CD8-positive, alpha-beta memory T cell (primary cell): ENCODE measurements at places on chromosomes 2 and 18. TPM values are rescaled to one million over a fixed set of nuclear protein-coding genes. Genes with fewer than 3 reads are reported as not detected.
A peak's percentile ranks its signal among the peaks of the same experiment; 100 is the strongest.

Gene VSNL1
- total RNA-seq, result not detected

Gene DYNAP
- total RNA-seq, result not detected

Gene TMX3
- total RNA-seq, result 46.6 TPM

DNA sequence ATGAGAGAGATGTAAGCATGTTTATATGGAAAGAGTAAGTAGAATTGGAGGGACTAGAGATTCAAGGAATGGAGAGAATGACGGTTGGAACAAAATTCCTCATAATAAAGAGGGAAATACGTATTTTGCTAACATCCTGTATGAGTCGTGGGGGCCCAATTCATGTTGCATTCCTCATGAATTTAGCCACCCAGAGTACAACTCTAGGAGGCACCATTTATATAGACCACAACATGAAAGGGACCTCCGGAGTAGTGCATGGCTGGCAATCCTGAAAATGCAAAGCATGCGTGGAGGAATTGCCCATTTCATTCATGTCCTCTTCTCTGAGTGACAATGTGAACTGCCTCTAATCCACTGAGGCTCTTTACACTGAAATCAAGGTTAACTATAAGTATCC, 168.2 kb downstream of the ZEB2 start:
- no peak for DNase-seq

Gene ANKRD53
- not detected for total RNA-seq

Gene IL1B
- total RNA-seq, result not detected

Gene DNER
- not detected for total RNA-seq

GRCh38 chr2:64840426-64840881, 148.7 kb upstream of the SLC1A4 start:
- DNase-seq, result no peak

- DNase-seq, result no peak
Measured at GRCh38 chr2:216865658-216866057, 5.8 kb upstream of the TNP1 start.

DNA sequence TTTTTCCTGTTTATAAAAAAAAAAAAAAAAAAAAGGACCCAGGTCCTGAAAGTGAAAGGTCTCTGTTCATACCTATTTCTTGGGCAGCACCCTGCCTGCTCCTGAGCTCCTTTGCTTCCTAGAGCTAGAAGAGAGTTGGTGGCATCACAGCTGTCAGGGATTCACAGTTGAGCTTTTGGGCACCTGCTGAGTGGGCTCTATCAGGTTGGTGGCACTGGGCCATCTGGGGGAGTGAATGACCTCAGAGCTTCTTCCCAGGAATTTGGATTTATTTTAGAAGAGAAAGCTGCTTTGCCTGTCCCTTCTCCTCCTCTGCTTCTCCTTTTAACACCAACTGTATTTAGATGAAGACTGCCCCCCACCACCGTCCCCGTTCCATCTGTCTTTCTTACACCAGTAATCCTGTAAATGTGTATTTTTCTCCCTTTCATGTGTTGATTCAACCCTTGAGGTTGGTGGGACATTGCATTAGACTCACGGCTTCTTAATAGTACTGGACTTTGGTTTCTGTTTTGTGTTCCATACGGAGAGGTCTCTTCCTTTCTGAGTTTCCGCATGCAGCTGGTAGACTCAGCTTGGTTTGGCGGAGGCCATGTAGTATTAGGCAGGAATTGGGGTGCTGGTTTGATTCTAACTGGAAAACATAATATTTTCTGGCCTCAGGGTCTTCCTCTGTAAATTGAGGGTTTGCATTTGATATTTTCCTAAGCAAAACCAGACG, 7.6 kb upstream of the MGAT5 start:
- DNase-seq, result no peak

DNA sequence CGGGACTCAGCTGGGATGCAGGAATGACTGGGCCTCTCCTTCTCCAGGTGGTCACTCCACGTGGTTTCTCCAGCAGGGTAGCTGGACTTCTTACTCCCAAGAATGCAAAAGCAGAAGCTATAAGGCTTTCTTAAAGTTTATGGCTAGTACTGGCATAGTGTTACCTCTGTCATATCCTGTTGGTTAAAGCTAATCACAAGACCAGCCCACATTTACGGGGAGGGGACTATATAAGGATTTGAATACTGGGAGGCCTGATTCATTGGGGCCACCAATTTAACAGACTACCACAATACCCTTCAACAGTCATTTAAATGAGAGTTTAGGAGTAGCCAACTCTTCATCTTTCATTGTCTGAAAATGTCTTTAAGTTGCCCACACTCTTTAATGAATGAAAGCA, 94.4 kb upstream of the TSPYL6 start:
- no peak for DNase-seq

DNA sequence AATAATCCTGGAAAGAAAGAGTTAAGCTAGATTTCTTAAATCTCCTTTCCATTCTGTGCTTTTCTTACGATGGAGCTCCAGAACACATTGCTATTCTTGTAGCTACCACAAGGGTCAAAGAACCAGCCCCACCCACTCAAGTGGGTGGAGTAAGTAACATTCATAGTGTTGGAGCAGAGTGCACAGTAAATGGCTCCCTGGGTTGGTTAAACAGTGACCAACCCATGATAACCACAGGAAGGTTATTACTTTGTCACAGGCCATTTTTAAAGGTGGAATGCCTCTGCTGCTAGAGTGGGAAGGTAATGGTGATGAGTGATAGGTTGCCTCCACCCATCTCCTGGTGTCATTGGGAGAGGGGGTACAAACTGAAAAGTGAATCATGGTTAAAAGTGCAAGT, 13.9 kb downstream of the ARPC2 start:
- DNase-seq, result peak; percentile 38

Gene FTCDNL1
- 3.8 TPM for total RNA-seq

Gene CNGA3
- total RNA-seq, result not detected

DNA sequence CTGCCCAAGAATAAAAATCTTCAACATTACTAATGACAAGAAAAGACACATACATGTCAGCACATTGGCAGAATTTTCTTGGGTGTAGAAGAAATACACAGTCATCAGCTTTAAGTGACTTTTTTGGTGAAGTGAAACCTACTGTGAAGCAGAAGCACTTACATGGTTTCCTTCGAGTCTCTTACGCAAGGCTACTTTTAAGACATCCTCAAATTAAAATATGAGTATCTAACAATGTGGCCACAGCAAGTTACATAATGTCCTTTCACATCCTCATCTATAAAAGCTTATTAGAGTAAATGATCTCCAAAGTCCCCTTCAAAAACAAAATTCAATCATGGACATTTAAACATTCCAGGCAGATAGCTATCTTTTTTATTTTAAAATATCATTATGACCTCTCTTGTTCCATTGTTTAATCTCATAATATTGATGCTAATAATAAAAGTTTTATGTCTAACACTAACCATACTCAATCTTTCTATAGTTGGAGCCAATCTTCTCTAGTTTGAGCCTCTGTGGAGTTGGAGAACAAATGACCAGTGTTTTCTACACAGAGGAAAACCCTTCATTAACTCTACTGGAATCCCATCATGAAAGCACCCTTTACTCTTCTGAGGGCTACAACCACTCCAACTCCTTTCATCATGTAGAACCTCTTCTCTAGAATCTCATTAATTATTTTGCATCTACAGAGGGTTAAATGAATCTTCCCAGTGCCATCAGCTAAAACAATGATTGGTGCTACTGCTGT, 182.2 kb upstream of the ZFP36L2 start:
- no peak for DNase-seq

Gene FAM237A
- not detected for total RNA-seq

GRCh38 chr2:200258881-200259576, 47.5 kb upstream of the SPATS2L start:
- no peak for DNase-seq

DNA sequence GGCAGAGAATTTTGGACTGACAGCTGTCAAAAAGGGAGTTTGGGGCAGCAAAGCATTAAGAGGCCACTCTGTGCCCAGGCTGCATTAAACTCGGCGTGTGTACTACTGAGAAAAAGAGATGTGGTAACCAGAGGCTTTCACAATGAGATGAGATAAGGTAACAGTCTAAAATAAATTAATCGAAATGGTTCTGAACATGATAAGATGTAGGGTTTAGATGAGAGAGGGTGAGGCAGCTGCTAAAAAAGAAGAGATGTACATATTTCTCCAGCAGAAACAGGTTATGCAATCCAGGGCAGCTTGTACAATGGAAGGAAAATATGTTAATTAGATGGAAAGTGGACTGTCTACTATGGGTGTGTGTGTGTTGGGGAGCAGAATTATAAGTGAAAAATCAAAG, 39.2 kb upstream of the ACTR3 start:
- DNase-seq, result no peak

- DNase-seq, result no peak
Measured at GRCh38 chr2:121907928-121908327, 152.5 kb downstream of the TSN start.

DNA sequence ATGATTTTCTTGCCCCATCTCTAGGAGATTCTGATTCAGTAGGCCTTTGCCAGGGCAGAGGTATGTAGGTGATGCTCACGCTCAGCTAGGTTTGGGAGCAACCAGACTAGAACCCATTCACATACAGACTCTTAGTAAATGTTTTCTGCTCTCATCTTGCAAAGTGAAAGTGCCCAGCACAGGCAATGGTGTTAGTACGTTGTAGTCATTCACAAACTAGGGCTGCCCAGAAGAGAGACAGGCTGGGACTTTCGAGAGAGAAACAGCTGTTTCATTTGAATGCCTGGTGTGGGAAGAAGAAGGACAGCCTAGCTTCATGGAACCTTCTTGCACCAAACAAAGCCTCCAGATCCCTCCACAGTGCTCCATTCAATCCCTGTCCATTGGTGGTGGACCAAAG, 19.4 kb downstream of the DDX18 start:
- no peak for DNase-seq

DNA sequence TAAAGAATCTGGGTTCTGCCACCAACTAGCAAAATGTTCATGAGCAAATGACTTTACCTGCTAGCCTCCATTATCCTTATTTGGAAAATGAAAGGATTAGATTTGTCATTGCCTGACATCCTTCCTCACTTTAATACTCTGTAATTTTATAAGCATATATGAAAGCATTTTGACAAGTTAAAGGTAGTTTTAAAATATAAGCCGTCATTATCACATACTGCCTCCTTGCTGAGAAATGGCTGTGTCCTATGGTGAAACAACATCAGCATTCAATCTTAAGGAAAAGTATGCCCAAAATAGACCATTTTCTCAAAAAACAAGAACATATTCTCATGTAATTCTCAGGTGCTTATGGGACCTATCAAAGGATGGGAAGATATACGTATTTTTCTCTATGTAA, 461.2 kb downstream of the SUCLG1 start:
- DNase-seq, result no peak

Gene ACMSD
- not detected for total RNA-seq

Gene CD28
- total RNA-seq, result 64.1 TPM

DNA sequence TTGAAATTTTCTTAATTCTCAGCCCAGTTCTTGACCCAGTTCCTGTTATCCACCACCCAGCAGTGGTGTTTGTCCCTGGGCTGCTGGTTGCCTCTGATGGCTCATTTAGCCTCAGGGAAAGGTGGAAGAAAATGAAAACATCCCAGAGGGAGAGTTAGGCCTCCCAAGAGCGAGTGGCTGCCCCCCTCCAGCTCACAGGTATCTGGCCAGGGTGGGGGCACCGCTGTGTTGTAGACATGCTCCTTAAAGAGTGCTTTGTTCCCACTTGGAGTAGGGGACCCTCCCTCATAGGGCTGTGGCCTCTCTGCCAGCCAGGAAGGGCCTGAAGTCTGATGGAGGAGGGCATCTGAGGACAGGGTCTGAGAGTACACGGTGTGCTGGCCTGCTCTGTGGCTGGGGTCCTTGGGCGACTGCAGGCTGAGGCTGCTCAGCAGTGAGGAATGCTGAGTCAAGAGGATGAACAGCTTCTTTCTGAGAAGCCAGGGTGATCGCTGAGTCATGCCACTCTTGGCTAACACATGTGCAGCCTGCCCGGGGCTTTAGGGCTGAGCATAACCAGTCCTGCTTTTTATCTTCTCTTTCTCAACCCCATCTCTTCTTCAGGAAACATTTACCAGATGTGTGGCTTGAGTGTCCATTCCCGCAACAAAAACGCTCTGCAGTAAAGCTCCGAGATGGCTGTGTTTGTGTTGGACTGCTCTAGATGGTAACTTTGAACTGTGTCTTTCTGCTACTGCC, 72.3 kb downstream of the IL1R2 start:
- DNase-seq, result no peak

DNA sequence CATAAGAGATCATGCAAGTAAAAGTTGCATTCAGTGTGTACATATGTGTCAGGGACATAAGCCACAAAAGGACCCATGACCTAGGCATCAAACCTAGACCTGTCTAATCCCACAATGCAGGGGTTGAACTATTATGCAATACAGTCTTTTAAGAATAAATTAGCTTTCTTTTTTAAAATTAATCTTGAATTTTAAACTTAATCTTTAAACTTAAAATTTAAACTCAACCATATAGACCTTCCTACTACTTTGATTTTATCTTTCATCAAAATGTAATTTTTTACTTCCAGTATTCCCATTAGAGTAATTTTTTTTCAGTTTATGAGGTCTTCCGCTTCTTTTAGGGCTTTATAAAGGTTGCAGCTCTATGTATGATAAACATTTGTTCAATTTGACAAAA, 702.9 kb downstream of the SUCLG1 start:
- DNase-seq, result no peak

Gene ELOA2
- total RNA-seq, result not detected

- no peak for DNase-seq
Measured at GRCh38 chr2:190466819-190467446, 58.8 kb downstream of the MFSD6 start.

DNA sequence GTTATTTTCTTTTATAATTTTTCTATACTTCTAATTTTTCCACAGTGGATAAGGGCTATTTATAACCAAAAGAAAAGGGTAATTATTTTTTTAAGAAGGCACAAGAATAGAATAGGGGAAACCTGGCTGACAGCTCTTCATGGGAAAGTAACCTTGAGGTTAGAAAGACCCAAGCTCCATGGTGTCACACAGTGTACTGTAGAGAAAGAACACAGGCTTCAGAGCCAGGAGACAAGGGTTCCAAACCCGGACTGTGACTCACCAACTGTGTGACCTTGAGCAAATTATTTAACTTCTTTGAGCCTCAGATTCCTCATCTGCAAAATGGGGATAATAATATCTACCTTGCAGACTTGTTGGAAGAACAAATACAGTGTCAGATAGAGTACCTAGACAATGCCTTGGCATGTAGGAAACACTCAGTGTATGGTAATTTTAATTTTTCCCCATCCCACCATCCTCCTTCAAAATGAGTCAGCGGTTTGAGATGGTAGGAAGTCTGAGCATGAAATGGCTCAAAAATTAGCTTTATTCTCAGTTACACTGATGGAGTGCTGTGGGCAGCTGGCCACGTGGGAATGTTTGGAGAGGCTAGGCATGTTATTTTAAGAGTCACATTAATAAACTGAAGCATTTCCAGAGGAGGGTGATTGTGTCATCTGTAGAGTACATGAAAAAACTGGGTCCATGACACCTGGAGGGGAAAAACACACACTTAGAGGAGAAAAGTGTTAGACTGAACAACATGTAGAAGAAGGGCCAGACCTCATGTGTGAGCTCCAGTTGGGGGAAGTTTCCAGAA, 36.7 kb downstream of the TMEM37 start:
- no peak for DNase-seq
